CD4-positive, alpha-beta T cell treated with Interleukin-10 for 1 hour (primary cell): ENCODE measurements at places on chromosomes 6 and 20.

GRCh38 chr6:42200035-42200434 lies 5.3 kb upstream of the GUCA1B start:
- DNase-seq: no peak

GRCh38 chr20:42714298-42715141 lies 475.2 kb downstream of the PTPRT start:
- DNase-seq: no peak

DNA sequence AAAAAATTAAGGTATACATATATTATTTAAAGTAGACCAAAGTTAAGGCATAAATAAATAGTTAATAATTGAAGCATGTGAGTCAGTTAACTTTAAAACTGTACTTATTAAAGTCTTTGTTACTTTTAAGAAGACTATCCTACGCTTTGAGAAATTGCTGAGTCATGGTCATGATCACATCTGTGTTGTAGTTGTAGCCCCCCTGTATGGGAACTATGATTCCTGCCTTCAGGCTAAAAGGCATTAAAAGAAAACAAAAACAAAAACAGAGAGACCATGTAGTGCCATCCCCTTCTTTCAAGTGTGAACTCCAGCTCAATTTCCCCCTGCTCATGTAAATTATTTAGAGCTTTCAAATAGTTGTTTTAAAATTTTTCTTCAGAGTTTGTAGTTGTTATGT lies 123.4 kb downstream of the FLRT3 start:
- no peak for DNase-seq

DNA sequence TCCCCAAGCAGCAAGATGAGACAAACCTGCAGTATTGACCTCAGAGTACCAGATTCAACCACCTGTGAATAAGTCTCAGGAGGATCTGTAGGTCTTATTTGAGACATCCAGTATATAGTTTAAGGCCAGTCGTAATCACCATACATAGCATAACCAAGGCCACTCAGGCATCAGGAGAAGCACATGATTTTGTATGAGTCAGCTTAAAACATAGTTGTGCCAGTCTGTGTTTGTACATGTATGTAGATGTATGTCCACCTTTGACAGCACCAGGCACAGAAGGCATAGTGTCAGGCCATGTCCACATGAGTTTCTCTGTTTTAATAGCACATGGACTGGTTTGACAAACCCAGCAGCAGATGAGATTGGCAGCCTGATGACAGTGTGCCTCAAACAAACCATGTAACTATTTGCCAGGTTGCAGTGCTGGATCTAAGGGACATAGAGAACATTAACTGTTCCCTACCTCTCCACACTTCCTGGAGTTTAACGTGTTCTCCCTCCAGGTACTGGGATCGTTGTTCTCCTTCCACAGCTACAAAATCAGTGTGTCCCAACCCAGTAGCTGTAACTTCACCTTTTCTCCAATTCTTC lies 8.6 kb upstream of the ASIP start:
- no peak for DNase-seq

- no peak for DNase-seq
These were observed 246.1 kb downstream of the FOXA2 start for GRCh38 chr20:22338140-22338708.
